T-helper 22 cell (primary cell): ENCODE measurements at places on chromosomes 2 and 18.

DNA sequence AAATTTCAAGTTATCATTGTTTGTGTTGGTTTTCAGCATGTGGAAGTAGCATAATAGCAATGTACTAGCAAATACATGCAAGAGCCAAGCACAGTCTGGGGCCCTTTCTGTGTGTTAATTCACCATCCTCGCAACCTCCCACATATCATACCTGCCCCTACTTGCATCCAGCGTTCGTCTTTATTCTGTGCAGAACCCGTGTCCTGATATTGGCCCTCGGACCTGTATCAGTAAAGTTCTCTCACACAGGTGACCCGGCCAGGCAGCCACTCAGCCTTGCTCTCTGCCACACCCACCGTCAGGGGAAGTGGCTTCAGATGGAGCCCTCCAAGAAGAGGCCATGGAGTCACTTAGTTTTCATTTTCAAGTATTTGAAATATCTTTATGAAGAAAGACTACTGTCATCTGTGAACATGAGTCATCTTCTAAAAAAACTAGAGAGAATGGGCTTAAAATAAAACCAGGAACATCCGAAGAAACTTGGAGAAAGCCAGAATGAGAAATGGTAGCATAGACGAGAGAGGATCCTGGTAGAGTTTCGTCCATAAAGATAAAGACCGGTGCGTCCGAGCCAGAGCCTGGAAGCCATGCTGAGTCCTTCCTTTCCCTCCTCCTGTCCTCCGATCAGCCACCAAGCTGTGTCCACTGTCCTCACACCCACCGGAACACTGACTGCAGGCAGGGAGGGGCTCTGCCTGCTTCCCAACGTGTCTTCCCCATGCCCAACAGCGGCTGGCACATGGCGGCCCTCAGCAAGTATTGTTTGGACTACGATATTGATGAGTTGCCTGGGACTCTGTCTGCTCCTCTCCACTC, 57.3 kb upstream of the RPL31 start:
- no peak for DNase-seq

GRCh38 chr18:21978546-21979170, 190.7 kb upstream of the GATA6 start:
- no peak for DNase-seq

GRCh38 chr18:35143622-35144596, 96.9 kb upstream of the ZNF397 start:
- DNase-seq, result no peak

- DNase-seq, result no peak
Observed at GRCh38 chr2:20164734-20165478, 60.0 kb downstream of the SDC1 start.

GRCh38 chr18:45083226-45083855, 402.7 kb downstream of the SETBP1 start:
- no peak for DNase-seq

DNA sequence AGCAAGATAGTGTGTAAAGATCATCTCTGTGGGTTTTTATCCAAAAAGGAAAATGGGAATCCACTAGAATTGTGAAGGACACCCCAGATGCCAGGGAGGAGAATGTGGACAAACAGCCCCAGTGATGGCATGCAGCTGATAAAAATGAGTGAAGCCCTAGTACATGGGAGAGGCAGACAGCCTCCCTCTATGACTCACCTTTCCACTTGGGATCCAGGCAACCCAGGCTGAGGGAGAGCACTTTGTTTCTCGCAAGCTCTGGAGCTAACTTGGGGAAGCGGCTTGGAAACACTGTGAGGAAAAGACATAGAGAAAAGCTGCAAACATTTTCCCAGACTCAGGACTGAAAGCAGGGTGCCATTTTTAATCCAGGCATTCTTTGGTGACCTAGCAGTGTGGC, 5.3 kb upstream of the FLACC1 start:
- no peak for DNase-seq

DNA sequence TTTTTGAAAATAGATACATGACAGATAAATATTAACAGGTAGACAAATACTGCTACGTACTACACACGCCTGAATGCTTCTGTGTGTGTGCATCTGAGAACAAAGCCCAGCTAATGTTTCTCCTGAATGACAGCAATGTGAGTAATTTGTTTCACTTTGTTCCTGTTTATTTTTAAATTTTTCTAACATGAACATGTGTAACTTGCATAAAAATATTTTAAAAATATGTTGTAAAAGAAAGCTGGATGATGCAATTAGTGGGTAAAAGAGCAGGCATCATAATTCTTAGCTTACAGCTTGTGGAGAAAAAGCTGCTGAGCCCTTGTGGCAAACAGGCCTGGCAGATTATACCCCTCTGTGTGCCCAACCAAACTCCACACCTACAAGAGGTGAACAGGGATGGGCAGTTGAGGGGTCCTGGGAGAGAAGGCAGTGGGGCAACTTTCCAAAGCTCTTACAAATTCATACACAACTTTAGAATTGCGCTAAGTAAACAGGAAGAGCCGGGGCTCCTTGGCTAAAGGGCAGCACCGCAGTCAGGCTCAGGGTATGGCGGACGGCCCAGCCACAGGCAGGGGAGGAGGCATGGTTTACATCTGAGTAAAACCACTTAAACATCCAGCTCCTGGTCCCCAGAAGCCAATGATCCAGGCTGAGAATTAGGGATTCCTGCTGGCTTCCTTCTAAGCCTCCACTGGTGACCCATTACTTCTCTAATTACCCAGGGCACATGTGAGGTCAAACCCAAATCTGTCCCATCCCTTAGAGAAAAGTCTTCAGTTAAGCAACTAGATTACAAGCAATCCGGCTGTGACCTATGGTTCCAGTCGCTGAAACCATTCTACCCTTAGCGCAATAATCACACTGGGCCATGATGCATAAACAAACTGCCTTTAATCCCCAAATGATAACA, 14.0 kb downstream of the PXDN start:
- DNase-seq, result no peak

- no peak for DNase-seq
Observed at GRCh38 chr2:235640377-235640776, 146.5 kb downstream of the AGAP1 start.

DNA sequence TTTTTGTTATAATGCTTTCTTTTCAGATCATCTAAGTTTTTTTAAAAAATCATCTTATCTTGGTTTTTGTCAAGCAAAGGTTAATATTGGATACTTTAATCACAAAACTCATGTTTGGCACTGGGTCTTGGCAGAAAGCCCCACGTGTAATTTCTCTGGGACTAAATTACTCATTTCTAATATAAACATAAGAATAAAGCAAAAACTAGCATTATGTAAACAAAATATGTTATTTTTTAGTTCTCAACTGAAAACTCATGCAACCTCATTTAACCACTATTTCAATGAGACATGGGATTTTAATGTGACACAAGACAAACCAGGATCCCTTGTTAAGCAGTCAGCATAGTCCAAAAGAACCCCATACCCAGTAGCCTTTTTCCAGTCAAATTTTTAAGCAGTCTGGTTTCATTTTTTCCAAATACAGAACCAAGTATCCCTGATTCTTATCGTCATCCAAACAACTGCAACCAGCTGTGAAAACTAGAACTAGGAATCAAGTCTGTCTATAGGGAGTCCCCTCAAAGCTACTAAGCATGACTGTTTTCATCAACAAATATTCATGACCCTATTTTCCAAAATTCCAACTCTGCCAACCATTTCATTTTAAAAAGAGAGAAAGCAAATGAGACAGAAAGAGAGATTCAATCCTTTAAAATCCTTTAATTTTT, 27.1 kb downstream of the PID1 start:
- no peak for DNase-seq

DNA sequence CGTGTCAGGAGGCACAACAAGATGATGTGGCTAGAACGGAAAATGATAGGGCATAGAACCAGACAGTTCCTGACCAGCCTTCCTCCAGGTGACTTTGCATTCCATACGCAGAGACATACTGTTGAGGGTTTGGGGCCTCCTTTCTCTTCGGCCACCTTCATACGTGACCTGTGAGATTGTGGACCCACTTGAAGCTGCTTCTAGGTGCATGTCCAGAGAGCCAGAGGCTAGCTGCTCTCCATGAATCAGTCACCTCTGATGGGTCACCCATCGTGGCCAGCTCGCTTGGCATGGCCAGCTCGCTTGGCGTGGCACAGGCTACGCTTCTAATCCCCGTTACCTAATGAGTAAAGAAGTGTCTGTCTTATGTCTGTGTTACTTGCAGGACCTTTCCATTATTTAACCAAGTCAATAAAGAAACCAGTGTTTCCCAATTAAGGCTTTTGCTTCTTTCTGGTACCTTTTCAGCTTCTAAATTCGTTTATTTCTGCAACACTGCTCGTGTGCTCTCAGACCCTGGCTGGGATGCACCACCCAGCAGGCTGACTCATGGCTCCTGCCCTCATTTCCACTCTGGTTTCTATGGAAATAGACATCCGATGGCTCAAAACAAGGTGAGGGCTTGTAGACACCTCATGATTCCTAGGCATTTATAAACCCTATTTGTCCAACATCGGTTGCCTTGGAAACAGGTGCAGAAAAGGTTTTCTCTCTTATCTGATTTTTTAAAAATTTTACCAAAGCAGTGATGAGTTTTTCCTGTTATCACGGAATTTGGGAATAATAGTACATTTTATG, 86.7 kb upstream of the B3GNT7 start:
- no peak for DNase-seq

DNA sequence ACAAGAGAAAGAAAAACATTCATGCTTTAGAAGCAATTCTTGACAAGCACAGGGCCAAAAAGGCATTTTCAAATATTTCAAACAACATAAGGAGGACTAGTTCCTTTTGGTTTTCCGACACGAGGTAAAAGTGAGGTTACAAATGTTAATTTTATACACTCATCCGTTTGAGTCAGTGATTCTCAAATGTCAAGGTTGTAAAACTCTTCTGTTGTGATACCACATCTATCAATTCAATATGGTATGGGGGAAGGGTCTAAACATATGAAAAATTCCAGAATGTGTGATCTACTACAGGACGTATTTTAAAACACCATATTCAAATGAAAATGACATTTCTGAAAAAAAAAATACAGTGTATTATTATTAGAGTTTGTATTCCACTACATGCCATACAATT, 52.7 kb downstream of the TGIF1 start:
- no peak for DNase-seq

- no peak for DNase-seq
Observed at GRCh38 chr2:158239271-158239670, 137.6 kb downstream of the UPP2 start.

GRCh38 chr18:28802546-28802945, 625.6 kb upstream of the CDH2 start:
- no peak for DNase-seq

DNA sequence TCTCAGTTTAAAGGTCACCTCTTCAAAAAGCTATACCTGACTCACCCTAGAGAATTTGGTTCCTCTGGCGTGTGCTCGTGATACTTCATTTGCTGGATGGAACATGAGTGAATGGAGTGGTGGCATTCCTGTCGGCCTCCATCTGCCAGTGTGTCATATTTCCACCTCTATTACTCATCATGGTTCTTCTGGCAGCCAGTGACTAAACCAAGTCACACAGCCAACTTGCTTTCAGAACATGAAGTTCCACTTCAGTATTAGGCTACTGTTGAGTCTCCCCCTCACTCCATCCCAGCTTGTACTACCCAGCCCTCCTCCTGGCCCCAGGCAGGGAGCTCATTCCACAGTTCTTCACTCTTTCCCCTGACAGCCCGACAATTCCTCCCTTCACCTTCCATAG, 169.8 kb downstream of the MREG start:
- DNase-seq, result no peak

DNA sequence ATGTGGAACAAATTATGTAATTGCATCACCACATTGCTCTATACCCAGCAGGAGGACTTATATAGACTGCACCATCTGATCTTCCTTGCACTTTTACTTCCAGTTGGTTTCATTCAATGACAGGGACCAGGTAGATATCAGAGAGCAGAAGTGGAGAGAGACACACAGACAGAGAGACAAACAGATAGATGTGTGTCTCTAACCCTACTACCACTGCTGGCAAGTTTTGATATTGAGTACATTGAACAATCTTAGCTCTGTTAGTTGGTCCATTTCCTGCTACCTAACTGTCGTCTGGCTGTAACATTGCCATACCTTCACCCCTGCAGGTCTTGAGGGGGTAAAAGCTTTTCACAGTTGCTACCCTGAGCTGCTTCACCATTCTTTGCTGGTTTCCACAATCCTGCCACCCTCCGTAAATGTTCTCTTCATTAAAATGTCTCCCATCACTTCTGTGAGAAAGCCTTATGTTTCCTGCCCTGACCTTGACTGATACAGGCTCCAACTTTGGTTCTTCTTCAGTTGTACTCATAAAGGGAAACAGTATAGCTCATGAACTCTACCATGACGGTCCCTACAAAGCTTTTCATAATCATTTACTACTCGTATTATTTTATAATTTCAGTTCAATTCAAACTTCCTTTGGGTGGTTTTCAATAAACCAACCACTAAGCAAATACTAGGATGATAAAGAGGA, 62.3 kb upstream of the ITGA4 start:
- DNase-seq, result no peak

DNA sequence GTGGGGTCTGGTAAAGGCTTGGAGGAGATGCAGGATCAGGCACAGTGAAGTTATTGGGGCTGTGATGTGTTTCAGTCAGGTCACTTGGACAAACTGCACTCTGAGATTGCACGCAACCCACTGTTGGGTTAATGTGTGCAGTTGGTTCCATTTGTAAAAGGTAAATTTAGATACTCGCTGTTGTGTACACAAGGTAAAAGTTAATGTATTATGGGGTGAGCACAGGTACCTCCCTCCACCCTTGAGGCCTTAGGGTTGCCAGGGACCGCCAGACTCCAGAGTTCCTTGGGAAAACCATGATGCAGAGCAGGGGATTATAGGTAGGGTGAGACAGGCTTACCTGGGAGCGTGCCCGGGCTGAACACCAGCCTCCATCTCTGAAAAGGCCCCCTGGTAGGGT, 20.1 kb downstream of the IMPA2 start:
- DNase-seq, result no peak

DNA sequence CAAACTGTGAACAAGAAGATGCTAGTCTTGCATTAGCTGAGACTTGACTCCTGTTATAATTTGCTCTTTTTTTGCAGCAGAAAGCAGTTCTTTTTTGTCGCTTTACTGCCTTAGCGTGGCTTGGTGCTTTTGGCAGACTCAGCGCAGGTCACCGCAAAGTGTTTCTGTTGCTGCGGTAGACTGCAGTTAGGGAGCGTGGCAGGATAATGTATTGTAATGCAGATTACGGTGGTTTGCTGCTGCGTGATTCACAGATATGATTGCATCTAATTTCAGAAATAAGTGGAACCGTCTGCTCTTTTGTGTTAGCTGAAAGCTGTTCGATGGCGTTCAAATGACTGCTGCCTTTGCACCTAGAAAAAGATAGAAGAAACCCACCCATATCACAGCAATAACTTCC, 131.6 kb upstream of the SATB2 start:
- DNase-seq, result no peak

DNA sequence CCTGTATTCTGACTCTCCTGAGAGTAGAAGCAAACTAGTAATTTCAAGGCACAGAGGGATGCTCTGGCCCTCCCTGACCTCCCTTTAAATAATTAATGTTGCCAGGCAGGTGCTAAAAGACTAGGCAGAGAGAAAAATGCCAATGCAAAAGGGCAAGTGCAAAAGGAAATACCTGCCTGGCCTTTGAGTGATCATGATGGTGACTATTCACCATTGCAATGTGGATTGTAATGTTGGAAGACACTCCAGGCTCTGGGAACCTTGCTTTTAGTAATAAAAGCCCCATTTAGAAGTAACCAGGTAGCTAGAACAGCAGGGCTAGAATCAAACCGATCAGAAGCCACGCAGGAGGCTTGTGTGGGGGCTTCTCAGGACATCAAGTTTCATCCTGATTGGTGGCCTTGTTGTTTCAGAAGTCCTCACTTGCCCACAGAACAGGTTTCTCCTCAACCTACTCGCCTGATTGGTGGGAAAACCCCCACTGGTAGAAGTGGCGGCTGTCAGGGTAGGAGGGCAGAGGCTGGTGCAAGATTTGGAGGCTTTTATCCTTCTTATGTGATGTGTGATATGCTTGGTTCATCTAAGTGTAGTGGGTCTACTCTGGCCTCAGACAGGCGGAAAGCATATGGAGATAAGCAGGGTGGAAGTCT, 16.0 kb upstream of the CHRNA1 start:
- DNase-seq, result no peak
